Activated CD4-positive, CD25-positive, alpha-beta regulatory T cell (primary cell): ENCODE measurements at places on chromosomes 5 and 9.

GRCh38 chr9:2255128-2255527 lies 240.0 kb downstream of the SMARCA2 start:
- DNase-seq = no peak

- no peak for DNase-seq
Observed at GRCh38 chr5:50856401-50857119, 190.1 kb downstream of the PARP8 start.

GRCh38 chr5:66757219-66757833 lies 161.1 kb downstream of the MAST4 start:
- no peak for DNase-seq

- DNase-seq = no peak
Observed at GRCh38 chr5:150142959-150143349, 12.7 kb downstream of the PDGFRB start.

DNA sequence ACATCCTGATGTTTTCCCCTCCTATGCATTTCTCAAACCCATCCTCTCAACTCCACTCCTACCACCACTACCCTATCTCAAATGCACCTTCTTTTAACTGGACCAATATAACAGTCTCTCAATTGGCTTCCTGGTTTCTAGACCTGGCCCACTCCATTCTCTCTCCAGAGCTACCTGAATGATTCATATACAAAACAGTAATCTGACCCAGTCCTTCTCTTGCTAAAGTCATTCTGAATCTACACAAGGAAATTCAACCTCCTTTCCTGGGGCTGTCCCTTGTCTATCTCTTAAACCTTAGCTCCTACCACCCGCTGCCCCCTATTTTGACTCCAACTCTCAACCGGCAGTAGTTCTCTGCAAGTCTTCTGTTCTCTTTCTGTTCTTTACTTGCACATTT lies 97.2 kb downstream of the PCSK1 start:
- DNase-seq = no peak

GRCh38 chr5:94481059-94481458 lies 137.3 kb downstream of the KIAA0825 start:
- no peak for DNase-seq

- no peak for DNase-seq
Observed at GRCh38 chr5:75365740-75366139, 28.7 kb downstream of the HMGCR start.

- no peak for DNase-seq
Observed at GRCh38 chr5:42952578-42952974, 87.5 kb downstream of the ANXA2R start.

DNA sequence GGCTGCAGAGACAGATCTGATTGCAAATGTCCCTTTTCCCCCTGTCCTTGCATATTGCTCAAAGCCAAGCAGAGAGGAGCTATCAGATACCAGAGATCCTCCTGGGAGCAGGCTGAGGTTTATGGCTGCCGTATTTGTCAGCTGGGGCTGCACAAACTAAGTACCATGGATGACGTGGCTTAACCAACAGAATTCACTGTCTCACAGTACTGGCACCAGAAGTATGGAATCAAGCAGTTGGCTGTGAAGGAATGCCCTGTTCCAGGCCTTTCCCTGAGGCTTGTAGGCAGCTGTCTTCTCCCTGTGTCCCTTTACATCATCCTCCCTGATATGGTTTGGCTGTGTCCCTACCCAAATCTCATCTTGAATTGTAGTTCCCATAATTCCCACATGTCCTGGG lies 2.6 kb downstream of the CFAP90 start:
- DNase-seq = no peak

- no peak for DNase-seq
Observed at GRCh38 chr5:110257971-110258370, 468.5 kb downstream of the TMEM232 start.

- no peak for DNase-seq
Observed at GRCh38 chr9:114899995-114900394, 30.4 kb downstream of the TNFSF8 start.

DNA sequence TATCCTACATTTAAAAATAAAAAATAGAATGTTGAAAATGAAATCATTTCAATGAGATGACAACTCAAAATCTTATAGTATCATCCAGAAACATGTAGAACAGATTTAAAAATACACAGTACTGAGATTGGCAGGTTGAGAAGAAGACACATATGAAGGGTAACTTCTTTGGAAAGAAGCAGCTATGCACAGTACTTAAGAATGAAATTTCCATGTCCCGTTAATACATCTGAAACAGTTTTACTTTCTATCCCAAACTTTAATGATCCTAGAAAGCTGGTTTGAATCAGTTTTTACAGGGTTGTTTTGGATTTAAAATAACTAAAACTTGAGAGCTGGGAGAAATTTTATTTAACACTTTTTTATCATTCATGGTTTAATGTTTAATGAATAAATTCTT lies 36.0 kb upstream of the ARRDC3 start:
- no peak for DNase-seq

GRCh38 chr9:33109850-33110595 lies 33.5 kb upstream of the SMU1 start:
- no peak for DNase-seq

DNA sequence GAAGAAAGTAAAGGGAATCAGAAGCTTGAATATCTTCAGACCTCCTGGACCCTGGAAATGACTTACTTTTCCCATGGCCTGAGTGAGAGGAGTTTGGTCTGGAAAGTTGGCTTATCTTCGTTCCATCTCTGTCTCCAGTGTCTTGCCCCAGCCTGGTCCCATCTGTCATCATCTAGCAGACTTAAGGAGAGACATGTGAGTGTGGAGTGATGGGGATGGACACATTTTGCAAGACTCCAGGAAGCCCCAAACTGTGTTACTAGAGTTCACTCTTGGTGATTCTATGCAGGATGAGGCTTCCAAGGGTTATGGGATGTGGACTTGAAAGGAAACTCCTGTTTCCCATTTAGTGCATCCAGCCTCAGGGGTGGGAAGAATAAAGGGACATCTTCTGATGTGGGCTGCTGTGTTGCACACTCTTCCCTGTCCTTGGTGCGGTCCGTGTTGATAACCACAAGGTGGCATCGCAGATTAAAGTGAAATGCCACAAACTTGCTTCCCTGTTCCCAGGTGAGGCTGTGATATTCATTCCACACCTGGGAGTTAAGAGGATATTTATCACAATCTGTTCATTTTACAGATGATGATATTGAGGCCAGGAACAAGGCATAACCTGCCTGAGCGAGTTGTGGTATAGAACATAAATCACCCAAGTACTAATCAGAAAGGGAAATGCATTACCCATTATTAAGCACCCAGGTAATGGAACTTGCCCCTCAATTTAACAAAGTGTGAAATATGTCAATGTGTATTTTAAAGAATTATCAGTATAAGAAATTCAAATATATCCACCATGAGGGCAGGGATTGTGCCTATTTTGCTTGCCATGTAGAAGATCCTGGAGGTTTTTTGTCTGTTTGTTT lies 269.9 kb upstream of the PAPPA start:
- DNase-seq = no peak

- no peak for DNase-seq
Observed at GRCh38 chr9:93582115-93582514, 5.7 kb downstream of the PHF2 start.

- DNase-seq = no peak
Observed at GRCh38 chr5:24703934-24704333, 59.2 kb upstream of the CDH10 start.

DNA sequence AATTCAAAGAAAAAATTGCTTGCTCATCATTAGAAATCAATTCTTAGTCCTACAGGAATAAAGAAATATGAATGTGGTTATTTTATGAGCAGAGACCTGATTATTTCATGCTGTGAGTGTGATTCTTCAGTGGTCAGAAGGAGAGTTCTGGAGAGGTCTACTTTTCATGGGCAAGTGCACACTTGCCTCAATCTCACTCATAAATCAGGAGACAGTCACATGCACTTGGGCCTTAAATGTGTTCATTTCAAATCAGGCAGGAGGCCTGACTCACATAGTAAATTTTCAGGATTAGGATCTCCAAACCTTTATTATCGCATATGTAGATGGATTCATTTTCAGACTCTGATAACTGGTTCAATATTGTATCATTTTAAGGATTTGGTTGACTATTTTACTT lies 323.2 kb upstream of the CCNH start:
- DNase-seq = no peak

DNA sequence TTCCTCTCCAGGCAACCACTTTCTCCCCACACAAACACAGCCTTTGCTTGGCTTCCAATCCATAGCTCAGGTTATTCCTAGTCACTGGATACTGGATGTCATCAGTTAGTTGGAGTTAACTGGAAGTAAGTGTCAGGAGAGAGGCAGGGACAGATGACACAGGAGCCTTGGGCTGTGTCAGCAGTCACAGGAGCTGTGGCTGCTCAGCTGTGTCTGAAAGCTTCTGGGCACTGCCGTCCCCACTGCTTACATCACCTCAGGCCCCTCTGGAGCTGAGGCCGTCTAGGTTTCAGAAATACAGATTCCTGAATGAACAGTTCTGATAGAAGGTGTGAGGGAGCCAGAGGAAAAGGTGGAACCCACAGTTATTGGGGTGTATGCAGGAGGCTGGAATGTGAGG lies 17.3 kb upstream of the FAM240B start:
- DNase-seq = no peak

DNA sequence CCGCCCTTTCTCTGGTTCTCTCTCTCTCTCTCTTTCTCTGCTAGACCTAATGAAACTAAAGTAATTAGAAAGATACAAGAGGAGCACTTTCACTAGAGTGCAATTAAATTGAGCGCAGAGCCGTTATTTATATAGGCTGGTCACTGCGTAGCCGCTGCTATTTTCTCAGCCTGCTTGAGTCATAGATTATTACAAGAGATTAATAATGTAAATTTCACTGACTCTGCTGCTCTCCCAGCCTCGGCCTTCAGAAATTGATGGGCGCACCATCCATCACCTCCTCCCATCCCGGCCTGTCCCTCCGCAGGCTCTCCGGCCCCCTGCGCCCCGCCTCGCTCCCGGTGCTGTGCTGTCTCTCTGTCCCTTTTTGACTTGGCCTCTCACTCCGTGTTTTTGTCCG lies 268.0 kb upstream of the MVB12B start:
- DNase-seq = no peak

DNA sequence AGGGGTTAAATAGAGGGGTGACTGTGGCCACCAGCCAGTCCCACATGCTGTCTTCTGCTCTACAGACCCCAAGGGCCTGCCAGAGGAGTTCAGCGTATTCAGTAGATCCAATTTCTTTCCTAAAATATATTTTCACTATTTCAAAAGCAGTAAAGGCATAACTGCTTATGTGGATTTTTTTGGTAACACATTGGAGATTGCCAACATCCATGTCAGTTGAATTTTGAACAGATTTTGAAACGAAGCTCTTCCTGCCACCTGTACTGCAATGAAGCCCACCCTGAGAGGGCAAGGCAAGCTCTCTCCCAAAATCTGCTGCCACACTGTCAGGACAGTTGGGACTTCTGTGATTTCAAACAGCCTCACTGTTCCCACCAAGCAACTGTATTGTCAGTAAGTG lies 37.1 kb upstream of the SARDH start:
- DNase-seq = no peak

GRCh38 chr9:125989524-125990180 lies 242.5 kb downstream of the PBX3 start:
- DNase-seq = no peak

- no peak for DNase-seq
Observed at GRCh38 chr9:135228983-135229625, 141.6 kb downstream of the OLFM1 start.

GRCh38 chr9:114115654-114116125 lies 16.6 kb upstream of the KIF12 start:
- DNase-seq = no peak

- peak; percentile 62 for DNase-seq
Observed at GRCh38 chr5:131252824-131253171, 11.1 kb upstream of the CDC42SE2 start.

GRCh38 chr5:149873896-149874295 lies 70.7 kb downstream of the PDE6A start:
- no peak for DNase-seq

DNA sequence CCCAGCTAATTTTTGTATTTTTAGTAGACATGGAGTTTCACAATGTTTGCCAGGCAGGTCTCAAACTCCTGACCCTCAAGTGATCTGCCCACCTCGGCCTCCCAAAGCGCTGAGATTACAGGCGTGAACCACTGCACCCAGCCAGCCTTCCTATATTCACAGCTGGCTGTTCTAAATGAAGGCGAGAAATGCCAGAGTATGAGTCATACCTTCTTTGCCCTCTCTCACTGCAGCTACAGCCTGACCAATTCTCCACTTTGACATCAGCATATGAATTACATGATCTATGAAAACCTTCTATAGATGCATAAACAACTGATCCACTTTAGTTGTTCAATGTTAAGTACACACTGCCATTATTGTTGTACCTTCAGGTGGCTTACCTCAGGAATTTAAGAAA lies 14.5 kb downstream of the APTX start:
- DNase-seq = no peak

- DNase-seq = peak; percentile 25
Observed at GRCh38 chr5:119435436-119436132, 16.7 kb upstream of the HSD17B4 start.

- no peak for DNase-seq
Observed at GRCh38 chr9:69674112-69674685, 2.0 kb upstream of the APBA1 start.

GRCh38 chr5:18052569-18052968 lies 418.3 kb downstream of the TAF11L14 start:
- no peak for DNase-seq

GRCh38 chr9:133604214-133604613 lies 5.0 kb downstream of the FAM163B start:
- no peak for DNase-seq

DNA sequence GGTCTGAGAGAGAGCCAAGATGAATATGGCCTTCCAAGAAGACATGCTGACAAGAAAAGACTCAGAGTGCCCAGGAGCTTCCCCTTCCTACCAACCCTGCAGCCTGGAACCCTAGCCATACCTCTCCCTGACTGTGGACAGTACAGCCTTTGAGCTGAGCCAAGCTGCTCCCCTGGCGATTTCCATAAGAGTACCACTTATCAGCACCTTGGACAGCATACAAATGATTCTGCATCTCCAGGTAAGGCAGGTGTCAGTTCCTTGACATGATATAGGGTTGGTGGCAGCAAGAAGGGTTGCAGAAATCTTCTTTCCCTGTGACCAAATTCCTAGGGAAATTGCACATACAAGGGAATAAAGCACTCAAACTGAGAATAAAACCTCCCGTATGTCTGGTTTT lies 58.3 kb downstream of the MFAP3 start:
- DNase-seq = no peak

- DNase-seq = no peak
Observed at GRCh38 chr5:181261320-181262049, 542 bp upstream of the TRIM52 start.

GRCh38 chr5:55613112-55613868 lies 78.5 kb upstream of the PLPP1 start:
- no peak for DNase-seq

DNA sequence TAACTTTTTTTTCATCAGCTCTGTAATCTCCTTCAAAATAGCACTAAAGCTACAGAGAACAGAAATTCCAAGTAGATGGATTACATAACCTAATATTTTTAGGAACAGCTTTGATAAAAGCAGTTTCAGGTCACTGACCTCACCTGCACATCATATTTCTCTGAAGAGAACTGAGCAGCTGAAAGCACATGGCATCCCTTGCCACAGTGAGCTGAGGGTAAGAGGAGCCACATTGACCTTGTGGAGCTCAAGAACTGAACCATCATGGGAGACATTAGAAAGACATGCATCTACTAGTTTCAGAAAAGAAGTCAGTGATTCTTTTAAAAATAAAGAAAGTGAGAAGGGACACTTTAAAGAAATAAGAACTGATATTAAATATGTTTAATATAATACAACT lies 222.7 kb downstream of the CFAP90 start:
- DNase-seq = no peak

GRCh38 chr5:33184367-33184766 lies 256.4 kb upstream of the TARS1 start:
- DNase-seq = no peak
